NCI-H460 (cell line): ENCODE measurements at places on chromosomes 5 and 9. TPM values are rescaled to one million over a fixed set of nuclear protein-coding genes. Genes with fewer than 3 reads are reported as not detected.
A peak's percentile ranks its signal among the peaks of the same experiment; 100 is the strongest.

GRCh38 chr5:107380654-107381053 is 290.1 kb downstream of the EFNA5 start:
- DNase-seq: peak; percentile 95

The BNC2 gene
- 5.7 and 5.8 TPM in 2 replicates for total RNA-seq

The ROR2 gene
- 0.10 and 0.14 TPM in 2 replicates for total RNA-seq

The IFNW1 gene
- total RNA-seq: not detected in 2 replicates

The PIP5K1B gene
- 3.4 and 3.5 TPM in 2 replicates for total RNA-seq

DNA sequence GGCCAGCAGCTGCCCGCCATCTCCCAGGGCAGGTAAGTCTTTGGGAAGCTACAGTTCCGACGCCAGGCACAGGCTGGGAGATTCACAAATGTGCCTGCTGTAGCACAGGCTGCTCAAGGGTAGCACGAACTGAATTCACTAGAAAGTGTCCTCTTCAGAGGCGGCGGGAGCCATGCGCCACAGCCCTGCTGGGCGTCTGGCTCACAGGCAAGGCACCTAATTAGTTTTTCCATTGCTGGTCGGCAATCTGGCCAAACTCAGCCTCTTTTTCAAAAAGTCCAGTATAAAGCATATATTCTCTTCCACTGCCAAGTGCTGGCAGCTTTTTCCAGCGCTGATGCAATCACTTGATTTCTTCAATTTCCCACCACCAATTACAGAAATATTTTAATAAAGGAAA is 128.9 kb upstream of the RAPGEF1 start:
- no peak for DNase-seq

GRCh38 chr5:43412156-43412555 is at the start of gene CCL28:
TSS of gene CCL28 (minus strand) at chr5:43412391. CDS start at chr5:43412316, 75 bp downstream.
- DNase-seq: no peak

- no peak for DNase-seq
These were observed 111.5 kb upstream of the CDKN2B start for GRCh38 chr9:22120595-22120994.

The RPL37 gene
- total RNA-seq: 4,417 and 5,544 TPM in 2 replicates

The NSG2 gene
- 0.10 TPM in 1 of 2 replicates, not detected in the other for total RNA-seq

- no peak for DNase-seq
These were observed 15.2 kb downstream of the TRAF1 start for GRCh38 chr9:120911295-120911837.

DNA sequence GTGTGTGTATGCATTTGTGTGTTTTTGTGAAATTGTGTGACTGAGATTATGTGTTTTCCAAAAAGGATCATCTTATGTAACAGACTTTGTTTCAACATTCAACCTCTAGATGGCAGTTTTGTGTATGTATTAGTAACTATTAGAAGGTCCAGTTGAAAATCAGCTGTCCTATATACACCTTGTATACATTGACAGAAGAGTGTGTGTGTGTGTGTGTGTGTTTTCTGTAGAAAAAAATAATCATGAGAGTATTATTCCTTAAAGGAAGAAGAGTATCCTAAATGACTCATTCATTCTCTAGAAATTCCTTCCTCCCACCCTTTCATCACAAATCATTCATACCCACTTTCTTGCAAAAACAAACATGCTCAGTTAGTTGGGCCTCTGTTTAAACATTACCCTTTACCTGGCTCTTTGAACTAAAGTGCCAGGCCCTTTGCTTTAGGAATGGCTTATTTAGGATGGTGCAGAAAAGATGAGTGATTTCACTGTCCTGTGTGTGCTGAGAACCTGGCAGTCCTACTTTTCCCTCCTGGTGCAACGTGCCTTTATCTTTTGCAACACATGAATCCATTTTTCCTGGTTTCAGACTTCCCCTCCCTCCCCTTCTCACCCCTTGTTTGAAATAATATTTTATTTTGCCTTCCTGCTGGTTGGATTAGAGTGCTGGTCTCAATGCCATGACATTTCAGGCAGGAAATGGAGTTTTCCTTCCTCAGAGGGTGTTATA is 152.2 kb downstream of the ARHGAP26 start:
- peak; percentile 38 for DNase-seq

DNA sequence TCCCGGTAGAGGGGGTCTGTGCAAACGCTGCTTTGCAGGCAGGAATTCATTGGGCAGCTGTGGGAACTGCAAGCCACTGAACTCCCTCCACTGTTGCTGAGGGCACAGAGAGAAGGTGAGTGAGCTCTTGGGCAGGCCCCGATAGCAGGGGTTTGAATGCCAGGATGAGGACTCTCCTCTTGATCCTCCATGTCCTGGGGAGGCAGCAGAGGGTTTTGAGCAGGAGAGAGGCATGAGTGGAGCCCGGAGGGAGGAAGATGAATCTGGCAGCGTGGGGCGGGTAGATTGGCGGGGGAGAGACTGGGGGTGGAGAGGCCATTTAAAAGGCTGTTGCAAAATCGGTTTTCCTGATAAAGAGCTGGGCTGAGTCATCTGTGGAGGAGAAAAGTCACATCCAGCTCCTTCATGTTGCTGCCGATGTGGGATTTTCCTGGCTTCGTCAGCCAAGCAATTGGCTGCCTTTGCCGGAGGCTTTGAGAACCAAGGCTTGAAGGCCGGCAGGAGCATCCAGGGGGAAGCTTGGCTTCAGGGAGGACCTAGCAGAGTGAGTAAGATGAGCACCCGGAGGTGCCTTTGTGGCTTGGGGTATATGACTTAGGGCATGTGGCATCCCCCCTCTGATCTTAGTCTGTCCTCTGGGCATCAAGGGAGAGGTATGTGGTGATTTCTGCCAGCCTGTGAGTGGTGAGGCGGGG is at the start of gene SYNPO:
Gene SYNPO (plus strand): TSS at position 350 of the 695 bp plus-strand sequence. CDS start 7,616 bp downstream, outside the sequence.
- peak; percentile 64 for DNase-seq

The PSAT1 gene
- total RNA-seq: 501 and 549 TPM in 2 replicates

DNA sequence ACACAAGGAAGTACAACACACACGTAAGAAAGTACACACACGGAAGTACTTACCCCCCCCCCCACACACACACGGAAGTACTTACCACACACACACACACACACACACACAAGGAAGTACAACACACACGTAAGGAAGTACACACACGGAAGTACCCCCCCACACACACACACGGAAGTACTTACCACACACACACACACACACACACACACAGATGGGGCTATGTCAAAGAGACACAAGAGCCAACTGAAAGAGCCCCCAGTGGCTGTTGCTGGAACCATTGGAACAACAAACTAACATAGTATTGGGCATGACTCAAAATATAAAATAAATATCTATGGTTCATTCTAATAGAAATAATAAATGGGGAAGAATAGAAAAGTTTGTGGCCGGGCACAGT is 4.9 kb upstream of the MAPK9 start:
- no peak for DNase-seq

DNA sequence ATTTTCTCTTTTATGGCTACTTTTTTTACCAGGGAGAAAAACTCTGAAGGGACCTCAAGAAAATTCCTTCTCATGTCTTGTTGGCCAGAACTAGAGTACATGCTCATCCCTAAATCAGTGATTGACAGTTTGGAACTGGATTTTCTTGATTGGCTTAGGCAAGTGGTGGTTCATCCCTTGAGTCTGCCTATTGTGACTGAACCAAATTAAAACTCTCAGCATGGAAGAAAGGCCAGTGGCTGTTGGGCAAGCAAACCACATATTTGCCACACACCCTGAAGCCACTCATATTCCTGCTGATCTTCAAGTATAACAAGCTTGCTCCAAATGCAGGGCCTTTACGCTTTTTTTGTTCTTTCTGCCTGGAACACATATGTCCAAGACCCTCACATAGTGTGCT is 7.2 kb upstream of the HOMER1 start:
- no peak for DNase-seq

The PCDHA11 gene
- not detected in 2 replicates for total RNA-seq

DNA sequence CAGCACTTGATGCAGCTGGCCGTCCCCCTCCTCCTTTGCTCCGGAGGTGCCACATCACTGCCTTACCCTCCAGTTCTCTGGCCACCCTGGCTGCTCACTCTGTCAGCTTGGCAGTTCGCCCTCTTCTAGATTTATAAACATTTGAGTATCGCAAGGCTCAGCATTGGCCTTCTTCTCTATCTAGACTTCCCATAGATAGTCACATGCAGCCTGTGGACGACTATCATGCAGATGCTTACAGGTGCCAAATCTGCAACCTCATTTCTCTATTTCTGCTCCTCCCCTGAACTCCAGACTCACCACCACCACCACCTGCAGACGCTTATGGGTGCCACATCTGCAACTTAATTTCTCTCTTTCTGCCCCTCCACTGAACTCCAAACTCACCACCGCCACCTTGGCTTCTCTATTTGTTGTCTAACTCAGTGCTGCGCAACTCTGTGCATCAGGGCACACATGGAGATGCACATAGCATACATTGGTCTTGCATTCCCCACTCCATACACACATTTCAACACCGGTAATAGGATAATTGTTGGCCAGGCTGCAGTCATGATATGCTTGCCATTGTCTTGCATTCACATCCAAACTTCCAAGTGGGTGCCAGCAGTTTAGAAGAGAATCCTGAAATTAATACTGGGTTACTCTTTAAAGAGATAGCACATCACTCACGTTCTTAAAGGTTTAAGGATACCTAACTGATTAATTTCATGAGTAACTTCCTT is 1.9 kb upstream of the DAP start:
- DNase-seq: no peak

DNA sequence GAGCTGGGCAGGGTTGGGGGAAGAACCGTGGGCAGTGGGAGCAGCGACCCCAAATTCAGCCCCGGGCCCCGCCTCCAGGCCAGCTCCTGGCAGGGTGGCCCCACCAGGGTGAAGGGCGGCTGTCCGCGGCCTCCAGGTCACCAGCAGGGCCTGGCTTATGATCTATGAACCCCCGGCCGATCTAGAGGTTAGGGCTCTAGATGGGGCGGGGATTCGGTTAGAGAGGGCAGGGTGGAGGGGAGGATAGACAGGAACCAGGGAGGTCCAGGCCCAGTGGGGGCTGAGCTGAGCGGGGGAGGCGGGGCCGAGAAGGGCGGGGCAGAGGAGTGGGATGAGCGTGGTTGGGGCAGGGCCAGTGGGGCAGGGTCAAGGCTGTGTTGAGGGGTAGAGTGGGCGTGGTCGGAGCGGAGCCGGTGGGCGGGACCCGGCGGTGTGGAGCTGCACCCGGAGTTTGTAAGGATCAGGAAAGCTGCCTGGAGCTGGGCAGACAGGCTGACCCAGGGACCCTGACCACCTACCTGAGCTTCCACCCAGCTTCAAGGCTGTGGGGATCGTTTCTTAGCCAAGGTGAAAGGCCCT is 29.3 kb upstream of the OBP2B start:
- no peak for DNase-seq

The DOCK8 gene
- total RNA-seq: 0.12 and 0.69 TPM in 2 replicates

DNA sequence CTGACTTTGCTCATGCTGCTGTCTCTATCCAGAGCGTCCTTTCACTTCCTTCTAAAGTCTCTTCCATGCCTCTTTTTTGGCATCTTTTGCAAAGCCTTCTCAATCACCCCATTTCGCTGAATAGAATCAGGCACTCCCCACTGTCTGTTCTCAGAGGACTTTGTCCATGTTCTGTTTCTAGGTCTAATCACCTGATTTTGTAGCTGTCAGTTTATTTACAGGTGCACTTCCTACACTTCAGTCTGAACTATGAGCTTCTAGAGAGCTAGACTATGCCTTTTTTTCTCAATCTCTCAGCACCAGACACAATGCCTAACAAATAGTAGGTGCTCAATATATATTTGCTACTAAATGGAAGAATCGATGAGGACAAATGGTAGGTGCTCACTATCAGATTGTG is 29.9 kb downstream of the TLR4 start:
- DNase-seq: no peak

The ZCCHC10 gene
- 28.5 and 42.6 TPM in 2 replicates for total RNA-seq

GRCh38 chr9:75431375-75431774 is 343.1 kb downstream of the OSTF1 start:
- DNase-seq: no peak

GRCh38 chr9:89060790-89061189 is 69.5 kb downstream of the S1PR3 start:
- DNase-seq: no peak

- DNase-seq: no peak
These were observed 164.8 kb downstream of the HSD17B3 start for GRCh38 chr9:96136992-96137670.

The PCDHA6 gene
- total RNA-seq: not detected in 2 replicates

- no peak for DNase-seq
These were observed 86.7 kb downstream of the CDH6 start for GRCh38 chr5:31280210-31280609.

- DNase-seq: no peak
These were observed 456.9 kb downstream of the TMEM232 start for GRCh38 chr5:110269478-110270142.

- no peak for DNase-seq
These were observed 5.0 kb downstream of the MAMDC4 start for GRCh38 chr9:136857166-136857565.

The TERT gene
- 1.5 and 2.1 TPM in 2 replicates for total RNA-seq

The TLX3 gene
- not detected in 2 replicates for total RNA-seq

- DNase-seq: no peak
These were observed 421 bp downstream of the RUSC2 start for GRCh38 chr9:35490155-35490909.

DNA sequence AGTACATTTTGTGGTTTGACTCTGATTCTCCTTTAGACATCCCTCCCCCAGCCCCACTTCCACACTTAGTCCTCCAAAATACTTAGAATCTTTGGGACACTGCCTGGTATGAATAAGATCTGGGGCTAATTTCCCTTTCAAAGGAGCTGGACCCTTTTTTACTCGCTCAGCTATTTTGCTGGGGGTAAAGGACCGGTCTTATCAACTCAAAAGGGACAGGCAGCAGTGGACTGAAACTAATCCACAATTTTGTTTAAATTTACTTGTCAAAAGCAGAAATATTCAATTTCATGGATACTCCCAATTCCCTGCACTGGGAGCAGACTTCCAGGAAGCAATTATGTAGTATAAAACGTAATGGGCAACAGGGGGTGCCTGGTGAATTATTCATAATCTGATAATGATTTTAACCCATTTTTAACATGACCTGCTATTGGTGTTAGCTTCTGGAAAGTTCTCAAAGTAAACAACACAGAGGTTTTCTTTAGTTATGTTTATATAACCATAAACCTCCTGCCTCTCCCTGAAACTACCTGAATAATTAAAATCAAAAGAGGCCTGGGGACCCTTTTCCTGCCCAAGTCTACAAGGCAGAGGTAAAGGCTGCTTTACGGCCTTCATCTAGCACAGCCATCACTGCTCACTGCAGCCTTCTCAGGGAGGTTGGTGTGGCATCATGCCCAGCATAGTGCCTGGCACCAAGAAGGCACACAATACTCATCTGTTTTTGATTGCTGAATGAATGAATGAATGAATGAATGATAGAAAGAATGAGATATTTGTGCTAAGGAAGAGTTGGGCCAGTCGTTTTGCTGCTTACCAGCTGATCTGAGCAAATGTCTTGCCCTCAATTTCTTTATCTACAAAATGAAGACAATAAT is 44.2 kb upstream of the GNPDA1 start:
- no peak for DNase-seq
